ENCODE measurements at places on chromosomes 3 and 15.

DNA sequence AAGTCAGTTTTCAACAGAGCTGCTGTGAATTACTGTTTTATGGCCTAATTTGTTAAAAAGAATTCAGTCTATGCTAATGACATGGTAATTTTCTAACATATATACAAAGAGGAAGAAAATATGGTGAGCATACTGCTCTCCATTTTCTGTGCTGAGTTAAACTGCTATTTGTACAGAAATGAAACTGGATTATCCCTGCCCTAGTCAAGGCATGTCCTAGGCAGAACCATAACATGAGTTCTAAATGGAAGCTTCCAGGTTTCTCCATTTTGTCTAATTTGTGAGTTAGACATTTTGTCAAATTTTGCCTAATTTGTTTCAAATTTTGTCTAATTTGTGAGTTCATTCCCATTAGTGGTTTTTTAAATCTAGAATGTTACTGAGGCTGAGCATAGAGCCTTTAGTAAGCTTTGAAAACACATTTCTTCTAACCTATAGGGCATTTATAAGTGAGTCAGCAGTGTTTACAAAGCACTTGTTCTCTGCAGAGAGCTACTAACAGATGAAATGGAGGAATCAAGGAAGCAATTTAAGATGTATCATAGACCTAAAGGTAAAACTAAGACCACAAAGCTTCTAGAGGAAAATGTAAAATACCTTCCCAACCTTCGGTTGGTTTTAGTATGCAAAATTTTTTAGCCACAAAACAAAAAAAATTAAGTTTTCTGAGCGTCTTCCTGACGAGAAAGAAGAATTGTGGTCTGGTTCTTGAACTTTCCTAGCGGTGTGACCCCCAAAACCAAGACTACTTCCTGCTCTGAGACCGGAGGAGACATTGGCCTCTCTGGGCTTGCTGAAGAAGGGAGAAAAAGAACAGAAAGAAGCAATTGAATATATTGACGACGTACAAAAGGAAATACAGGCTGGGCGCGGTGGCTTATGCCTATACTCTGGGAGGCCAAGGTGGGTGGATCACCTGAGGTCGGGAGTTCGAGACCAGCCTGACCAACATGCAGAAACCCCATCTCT lies 9.8 kb downstream of the P2RY14 start:
- DNase-seq = no peak

DNA sequence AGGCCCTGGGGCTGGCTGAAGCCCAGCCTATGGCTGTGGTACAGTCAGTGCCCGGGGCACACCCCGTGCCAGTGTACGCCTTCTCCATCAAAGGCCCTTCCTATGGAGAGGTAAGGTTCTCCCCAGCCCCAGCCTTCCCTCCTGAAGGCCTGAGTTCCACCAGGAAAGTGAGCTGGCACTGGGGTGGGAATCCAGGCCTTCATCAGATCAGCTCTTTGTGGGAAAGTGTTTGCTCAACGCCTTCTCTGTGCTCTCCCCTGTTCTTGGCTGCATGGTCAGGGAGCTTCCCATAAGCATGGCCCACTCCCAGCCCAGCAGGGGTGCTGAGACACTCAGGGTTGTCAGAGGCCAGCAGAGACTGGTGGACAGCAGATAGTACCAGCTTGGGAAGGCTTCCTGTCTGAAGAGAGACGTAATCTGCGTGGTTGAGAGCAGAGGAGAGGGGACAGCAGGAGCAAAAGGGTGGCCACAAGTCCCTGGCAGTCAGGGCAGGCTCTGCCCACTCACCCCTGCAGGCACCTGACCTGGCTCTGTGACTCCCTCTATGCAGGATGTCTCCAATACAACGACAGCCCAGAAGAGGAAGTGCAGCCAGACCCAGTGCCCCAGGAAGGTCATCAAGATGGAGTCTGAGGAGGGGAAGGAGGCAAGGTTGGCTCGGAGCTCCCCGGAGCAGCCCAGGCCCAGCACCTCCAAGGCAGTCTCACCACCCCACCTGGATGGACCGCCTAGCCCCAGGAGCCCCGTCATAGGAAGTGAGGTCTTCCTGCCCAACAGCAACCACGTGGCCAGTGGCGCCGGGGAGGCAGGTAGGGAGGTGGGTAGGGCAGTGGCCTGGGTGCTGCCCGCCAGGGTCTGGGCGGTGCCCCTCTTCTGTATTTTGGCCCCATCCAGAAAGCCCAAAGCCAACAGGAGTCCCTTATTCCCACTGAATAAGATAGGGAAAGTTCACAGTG lies 38.4 kb downstream of the PML start:
- no peak for DNase-seq

- peak; percentile 58 for DNase-seq
These were observed 9.8 kb downstream of the RAB27A start for GRCh38 chr15:55279746-55280351.

DNA sequence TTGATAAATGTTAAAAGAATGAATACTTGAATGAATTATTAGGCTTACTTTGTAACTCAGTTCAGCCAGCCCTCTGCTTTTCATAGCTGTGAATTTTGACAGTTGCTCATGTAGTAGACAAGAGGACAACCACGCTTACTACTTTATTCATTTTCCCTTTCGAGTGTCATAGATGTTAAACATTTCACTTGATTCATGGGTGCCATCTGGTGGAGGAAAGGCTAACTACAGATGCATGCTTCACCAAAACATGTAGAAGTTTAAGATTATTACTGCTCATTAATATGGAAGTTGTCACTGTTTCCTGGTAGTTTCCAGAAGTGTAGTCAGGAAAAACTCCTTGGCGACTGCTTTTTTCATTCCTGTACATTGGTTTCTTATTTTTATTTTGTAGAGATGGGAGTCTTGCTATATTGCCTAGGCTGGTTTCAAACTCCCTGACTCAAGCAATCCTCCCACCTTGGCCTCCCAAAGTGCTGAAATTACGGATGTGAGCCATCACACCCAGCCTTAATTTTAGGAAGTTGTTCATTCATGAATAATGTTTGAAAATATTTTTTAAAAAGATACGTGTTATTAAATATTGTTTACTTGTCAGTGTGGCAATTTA lies 163.2 kb downstream of the B3GALNT1 start:
- DNase-seq = peak; percentile 12

DNA sequence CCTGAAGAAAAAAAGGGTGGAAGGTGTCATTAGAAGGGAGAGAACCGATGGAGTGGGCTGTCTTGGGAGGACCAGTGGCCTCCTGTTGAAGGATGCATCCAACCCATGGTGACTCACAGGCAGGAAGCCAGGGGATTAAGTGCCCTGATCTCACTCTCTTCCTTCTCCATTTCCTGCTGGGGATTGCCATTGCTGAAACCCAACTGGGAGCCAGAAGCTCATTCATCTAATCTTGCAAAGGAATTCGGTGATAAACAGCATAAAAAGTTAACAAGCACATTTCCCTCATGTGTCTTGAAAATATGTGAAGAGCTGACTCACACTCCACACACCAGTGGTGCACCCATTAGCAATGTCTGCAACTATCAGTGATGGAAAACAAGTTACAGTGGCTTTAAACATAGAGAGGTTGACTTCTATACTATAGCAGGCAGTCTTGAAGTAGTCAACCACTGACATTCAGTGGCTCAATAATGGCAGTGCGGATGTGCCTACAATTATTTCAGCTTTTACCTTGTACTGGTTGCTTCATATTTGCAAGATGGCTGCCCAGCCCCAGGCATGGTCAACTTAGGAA lies 12.8 kb upstream of the CSRNP1 start:
- no peak for DNase-seq

- no peak for DNase-seq
These were observed 27.6 kb downstream of the TBC1D2B start for GRCh38 chr15:78049691-78050440.

GRCh38 chr3:50913260-50913659 lies 238.5 kb downstream of the DOCK3 start:
- no peak for DNase-seq

DNA sequence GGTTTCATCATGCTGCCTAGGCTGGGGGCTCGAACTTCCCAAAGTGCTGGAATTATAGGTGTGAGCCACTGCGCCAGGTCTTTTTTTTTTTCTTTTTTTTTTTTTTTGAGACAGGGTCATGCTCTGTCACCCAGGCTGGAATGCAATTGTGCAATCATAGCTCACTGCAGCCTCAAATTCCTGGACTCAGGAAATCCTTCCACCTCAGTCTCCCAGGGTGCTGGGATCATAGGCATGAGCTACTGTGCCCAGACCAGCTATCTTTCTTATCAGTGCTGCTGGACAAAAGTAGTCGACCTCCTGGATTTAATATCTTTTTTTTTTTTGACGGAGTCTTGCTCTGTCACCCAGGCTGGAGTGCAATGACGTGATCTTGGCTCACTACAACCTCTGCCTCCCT lies 60.8 kb downstream of the TFDP2 start:
- no peak for DNase-seq

- no peak for DNase-seq
These were observed 242.1 kb upstream of the TLE3 start for GRCh38 chr15:70339571-70340493.

GRCh38 chr3:150480877-150481276 lies 65.4 kb downstream of the SERP1 start:
- no peak for DNase-seq

DNA sequence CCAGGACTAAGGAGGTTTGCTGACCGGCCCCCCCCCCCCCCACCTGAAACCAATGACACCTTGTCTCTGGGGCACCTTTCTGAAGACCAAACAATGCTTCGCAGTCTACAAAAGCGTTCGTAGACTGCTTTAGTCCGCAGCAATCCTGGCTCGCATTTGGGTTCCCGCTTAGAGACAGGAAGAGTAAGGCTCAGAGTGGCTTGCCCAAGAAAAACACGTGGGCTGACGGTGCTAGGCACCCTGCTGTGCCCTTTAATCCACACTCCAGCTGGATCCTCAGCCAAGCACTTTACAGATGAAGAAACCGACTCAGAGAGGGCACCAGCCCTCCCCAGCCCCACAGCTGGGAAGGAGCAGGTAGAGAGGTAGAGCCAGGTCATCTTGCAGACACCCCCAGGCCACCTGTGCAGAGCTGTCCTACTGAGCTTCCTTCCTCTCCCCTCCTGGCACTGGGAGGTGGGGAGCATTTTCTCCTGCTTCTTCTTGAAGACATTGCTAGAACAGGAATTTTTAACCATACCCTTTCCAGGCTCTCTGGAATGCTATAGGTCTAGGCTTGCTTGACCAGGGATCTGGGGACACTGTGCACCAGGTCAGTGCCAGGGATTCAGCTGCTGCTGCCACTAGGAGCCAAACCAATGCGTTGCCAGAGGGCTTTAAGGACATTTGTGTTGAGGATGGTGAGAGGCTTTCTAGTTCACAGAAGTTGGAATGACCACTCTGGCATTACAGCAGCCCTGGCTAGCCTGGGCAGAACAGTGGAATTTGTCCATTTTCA lies 1.0 kb upstream of the KLF15 start:
- DNase-seq = no peak

GRCh38 chr15:51484781-51485180 lies 137.8 kb downstream of the DMXL2 start:
- DNase-seq = no peak

DNA sequence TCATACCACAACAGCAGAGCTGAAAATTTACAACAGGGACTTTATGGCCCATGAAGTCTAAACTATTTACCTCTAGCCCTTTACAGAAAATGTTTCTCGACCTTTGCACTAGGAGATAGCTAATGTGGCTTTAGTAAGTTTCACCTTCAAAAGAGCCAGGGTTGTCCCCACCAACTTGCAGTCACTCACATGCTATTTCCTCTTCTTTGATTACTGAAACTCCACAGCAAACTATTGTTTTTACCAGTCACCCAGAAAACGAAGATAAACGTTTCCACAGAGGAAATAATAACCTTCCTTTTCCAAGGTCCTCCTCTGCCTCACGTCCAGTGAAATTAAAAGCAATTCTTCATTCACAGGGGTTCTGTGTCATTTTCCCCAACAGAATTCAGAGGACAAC lies 48.2 kb downstream of the WWTR1 start:
- DNase-seq = no peak

DNA sequence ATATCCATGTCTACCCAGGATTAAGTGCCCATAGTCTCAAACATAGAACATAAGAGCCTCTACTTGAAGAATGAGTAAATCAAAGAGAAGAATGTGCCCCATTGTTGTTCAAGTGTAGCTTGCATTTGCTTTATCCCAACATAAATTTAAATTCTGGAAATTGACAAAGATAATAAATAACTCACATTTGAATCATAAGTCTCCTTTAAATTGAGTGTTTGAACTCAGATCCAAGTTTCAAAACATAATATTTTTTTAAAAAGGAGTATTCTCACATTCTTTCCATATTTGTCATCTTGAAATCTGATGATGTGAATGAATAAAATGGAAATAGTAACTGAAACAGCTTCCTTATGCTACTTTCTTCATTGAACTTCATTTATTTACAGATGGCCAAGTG lies 135.2 kb downstream of the MECOM start:
- no peak for DNase-seq

- no peak for DNase-seq
These were observed 23.2 kb downstream of the USP13 start for GRCh38 chr3:179676081-179676480.

GRCh38 chr15:34900748-34901147 lies 68.8 kb downstream of the AQR start:
- DNase-seq = no peak

GRCh38 chr3:4895838-4896237 lies 83.4 kb upstream of the BHLHE40 start:
- no peak for DNase-seq

- DNase-seq = no peak
These were observed 58.7 kb upstream of the BBX start for GRCh38 chr3:107464037-107464436.

- no peak for DNase-seq
These were observed 12.6 kb downstream of the ETV5 start for GRCh38 chr3:186096290-186096689.

DNA sequence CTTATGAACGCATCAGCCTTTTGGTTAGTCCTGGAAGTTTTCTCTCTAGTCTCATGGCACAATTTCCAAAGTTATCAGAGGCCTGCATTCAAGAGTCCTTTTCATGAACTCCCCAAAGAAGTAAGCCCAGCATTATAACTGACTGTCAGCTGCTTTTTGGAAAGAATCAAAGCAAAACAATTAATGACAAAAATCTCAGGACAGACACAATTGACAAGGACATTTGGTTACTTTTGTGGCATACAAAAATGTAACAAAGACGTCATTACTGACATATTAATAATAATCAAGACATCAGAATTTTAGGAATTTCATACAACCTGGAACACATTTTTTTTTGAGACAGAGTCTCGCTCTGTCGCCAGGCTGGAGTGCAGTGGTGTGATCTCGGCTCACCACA lies 21.2 kb downstream of the KATNBL1 start:
- no peak for DNase-seq

DNA sequence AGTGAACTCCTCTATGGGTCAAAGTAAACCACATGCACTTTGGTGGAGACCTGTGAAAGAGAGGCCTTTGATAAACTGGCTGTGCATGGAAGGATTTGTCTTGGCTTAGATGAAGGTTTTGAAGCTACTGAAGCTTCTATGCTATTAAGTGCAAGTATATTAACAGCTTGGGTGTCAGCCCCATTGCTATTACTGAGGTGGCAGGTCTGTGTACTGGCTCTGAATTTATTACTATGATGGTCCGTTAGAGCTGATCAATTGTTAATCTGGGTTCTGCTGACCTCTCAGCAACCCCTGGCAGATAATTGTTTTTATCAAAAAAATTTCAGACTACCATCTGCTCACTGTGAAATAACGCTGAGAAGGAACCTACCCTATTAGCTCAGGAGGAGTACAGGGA lies 268.2 kb downstream of the CACNA2D3 start:
- DNase-seq = no peak

- no peak for DNase-seq
These were observed 72.7 kb downstream of the GSK3B start for GRCh38 chr3:120021523-120021922.

All from effector memory CD4-positive, alpha-beta T cell (primary cell).